Pulmonary artery endothelial cell (primary cell): ENCODE measurements at places on chromosomes 5 and 9. TPM values are rescaled to one million over a fixed set of nuclear protein-coding genes. Genes with fewer than 3 reads are reported as not detected.

GRCh38 chr9:124659099-124659659, 111.9 kb downstream of the NR6A1 start:
- peak; percentile 68 for DNase-seq

GRCh38 chr9:6902423-6902822, 144.7 kb downstream of the KDM4C start:
- DNase-seq, result no peak

GRCh38 chr9:129235931-129236331, 57.9 kb upstream of the IER5L start:
- no peak for DNase-seq

DNA sequence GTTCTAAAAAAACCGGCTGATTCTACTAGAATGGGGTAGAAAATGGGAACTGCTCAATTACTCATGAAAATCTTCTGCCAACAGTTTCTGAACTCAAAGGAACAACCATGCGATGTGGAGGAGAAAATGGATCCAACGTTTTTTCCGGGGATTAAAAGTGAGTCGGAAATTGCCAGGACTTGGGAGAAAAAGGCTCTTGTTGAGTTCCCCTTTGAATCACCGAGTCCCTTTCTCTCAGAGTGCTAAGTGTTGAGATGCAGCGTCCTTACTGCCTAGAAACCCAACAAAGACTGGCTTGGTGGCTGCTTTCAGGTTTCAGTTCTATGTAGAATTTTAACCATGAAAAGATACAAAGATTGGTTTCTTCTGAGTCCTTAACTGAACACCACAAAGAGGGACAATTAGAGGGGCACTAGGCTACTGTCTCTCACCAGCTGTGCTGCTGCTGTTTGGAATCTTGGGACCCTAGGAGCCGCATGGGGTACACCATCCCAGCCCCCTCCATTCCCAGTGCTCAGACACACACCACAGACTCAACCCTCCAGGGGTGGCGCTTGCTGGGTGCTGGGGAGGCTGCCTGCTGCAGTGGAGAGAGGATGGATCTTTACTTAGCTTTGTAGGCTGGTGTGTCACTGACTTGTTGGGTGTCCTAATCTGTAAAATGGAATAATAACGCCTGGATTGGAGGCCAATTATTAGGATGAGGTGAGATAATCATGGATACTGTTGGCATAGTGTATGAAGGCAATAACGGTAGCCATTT, 21.5 kb upstream of the NEUROG1 start:
- no peak for DNase-seq

The PCDHGB2 gene
- total RNA-seq, result 1.3 TPM in 2 replicates

- DNase-seq, result no peak
Measured at GRCh38 chr9:98850851-98851729, 43.6 kb downstream of the GALNT12 start.

GRCh38 chr9:123157221-123157620, 111.2 kb downstream of the STRBP start:
- DNase-seq, result no peak
